Thoracic aorta (tissue), 2 donors: ENCODE measurements at places on chromosomes 6 and 20.

GRCh38 chr20:51634877-51635276, 92.4 kb upstream of the NFATC2 start:
- no peak overlapping the region for H3K4me3 ChIP-seq
- peaks cover 18% of the 10 kb centered on the region for H3K4me1 ChIP-seq
- DNase-seq = no peak
- H3K36me3 ChIP-seq = no peaks in the 10 kb centered on the region
- H3K27me3 ChIP-seq = no peaks in the 10 kb centered on the region
- H3K27ac ChIP-seq = no peak overlapping the region

DNA sequence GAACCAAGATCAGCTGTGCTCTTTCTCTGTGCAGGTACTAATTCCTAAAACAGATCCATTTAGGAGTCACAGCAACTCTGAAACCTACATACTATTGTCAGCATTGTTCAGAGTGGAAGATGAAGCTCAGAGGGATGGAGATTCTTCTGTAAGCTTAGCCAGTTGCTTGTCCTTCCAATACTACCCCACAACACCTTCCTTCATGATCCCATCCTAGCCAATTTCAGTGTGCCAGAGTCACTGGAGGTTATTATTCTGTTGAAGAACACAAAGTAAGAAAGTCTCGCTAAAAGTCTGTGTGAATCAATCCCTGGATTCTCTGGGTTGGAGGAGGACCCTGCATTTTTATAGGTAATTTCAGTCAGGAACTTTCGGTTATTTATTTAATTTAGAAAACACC, 2.3 kb downstream of the POPDC3 start:
- no peak overlapping the region for H3K27ac ChIP-seq
- H3K36me3 ChIP-seq = no peaks in the 10 kb centered on the region
- H3K4me1 ChIP-seq = no peaks in the 10 kb centered on the region
- no peak overlapping the region for H3K4me3 ChIP-seq
- no peaks in the 10 kb centered on the region for H3K27me3 ChIP-seq

DNA sequence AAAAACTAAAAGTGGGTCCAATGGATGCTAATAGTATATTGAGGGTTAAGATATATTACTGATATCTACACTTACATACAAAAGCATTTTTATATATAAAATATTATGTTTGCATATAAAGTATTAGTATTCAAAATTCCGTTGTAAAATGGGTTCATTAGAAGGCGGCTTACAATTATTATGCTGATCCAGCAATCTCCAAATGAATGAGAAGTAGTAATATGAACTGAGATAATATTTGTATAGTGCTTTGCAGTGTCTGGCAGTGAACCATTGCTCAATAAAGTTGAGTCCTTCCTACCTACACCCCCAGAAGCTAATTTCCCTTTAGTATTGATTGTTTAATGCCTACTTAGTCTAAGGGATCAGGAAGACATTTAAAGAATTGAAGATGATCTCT, 146.2 kb downstream of the UST start:
- H3K36me3 ChIP-seq = no peaks in the 10 kb centered on the region
- DNase-seq = no peak
- no peak overlapping the region for H3K4me3 ChIP-seq

DNA sequence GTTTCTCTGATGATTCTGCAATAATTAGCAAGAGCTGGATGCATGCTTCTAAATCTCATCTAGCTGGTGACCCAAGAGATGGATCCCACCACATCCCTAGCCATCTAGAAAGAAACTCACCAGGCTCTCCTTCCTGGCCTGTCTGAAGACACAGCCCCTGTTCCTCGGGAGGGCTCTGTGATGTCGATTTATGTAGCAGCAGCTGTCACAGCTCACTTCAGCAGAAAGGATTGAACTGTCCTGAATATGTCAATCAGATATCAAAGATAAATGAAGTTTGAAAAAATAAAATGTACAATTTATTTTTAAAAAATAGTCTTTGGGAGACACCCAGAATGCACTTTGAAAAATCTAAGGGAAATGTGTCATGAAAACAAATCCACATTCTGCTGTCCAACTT, 67.3 kb upstream of the TSHZ2 start:
- H3K36me3 ChIP-seq = no peaks in the 10 kb centered on the region
- H3K4me3 ChIP-seq = no peak overlapping the region
- no peak for DNase-seq
- no peak overlapping the region for H3K27ac ChIP-seq
- H3K27me3 ChIP-seq = no peaks in the 10 kb centered on the region

DNA sequence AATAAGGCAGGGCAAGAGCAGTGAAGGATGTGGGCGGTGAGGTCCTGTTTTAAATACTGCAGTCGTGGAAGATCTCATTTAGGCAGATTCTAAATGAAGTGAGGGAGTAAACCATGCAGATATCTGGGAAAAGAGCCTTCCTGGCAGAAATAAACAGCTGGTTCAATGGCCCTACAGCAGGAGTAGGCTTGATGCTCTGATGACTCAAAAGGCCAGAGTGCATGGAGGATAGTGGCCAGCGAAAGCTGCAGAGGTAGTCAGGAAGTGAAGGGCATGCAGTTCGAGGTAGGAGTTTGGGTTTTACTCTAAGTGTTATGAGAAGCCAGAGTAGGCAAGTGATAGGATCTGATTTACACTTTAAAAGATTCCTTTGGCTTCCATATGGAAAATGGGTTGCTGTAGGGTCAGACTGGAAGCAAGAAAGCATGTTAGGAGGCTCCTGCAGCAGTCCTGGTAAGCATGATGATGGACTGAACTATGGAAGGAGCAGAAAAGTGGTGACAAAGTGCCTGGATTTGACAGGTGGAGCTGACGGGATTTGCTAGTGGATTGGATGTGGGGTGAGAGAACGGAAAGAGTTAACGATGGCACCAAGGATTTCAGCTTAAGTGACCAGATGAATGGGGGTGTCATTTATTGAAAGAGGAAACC, 150.0 kb downstream of the GJA10 start:
- no peak overlapping the region for H3K27ac ChIP-seq
- H3K36me3 ChIP-seq = no peaks in the 10 kb centered on the region
- DNase-seq = no peak
- H3K4me1 ChIP-seq = no peaks in the 10 kb centered on the region

- H3K27me3 ChIP-seq = no peaks in the 10 kb centered on the region
- no peak overlapping the region for H3K27ac ChIP-seq
- H3K4me1 ChIP-seq = no peaks in the 10 kb centered on the region
- no peaks in the 10 kb centered on the region for H3K36me3 ChIP-seq
- no peak for DNase-seq
Observed at GRCh38 chr6:105153676-105154075, 26.1 kb downstream of the POPDC3 start.

DNA sequence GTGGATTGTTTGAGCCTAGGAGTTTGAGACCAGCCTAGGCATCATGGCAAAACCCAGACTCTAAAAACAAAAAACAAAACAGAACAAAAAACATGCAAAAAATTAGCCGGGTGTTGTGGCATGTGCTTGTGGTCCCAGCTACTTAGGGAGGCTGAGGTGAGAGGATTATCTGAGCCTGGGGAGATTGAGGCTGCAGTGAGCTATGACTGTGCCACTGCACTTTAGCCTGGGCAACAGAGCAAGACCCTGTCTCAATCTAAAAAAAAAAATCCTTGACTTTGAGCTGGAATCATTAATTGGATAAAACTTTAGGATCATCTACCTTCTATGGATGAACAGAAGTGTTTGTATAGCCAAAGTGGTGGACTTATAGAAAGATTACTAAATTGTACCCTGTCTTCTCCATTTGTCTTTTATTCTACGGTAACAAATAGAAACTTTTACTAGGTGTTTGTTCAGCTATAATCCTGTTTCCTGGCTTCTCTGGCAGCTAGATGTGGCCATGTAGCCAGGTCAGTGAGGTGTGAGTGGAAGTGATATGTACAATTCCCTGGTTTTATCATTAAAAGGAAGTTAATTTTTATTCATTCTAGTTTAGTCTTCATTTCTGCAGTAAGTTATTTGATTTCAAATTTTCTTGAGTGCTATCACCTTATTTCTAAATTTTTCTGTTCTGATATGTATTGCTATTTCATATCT, 108.3 kb upstream of the RNF24 start:
- peaks cover 12% of the 10 kb centered on the region for H3K4me1 ChIP-seq
- no peak for DNase-seq
- no peaks in the 10 kb centered on the region for H3K36me3 ChIP-seq
- no peak overlapping the region for H3K4me3 ChIP-seq

DNA sequence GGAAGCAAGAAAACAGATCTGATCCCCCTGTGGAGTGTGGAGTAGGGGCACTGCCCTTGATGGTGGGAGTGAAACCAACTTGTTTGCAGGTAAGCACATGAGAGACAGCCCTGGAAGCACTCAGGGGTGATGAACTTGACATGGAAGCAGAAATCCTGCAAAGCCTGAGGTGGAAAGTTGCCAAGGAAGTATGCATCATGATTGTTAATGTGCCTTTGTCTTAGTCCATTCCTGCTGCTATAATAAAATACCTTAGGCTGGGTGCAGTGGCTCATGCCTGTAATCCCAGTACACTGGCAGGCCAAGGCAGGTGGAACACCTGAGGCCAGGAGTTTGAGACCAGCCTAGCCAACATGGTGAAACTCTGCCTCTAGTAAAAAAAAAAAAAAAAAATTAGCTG, 40.2 kb upstream of the IFNGR1 start:
- H3K4me3 ChIP-seq = no peak overlapping the region
- peaks cover 5% of the 10 kb centered on the region for H3K4me1 ChIP-seq
- no peaks in the 10 kb centered on the region for H3K36me3 ChIP-seq
- no peak for DNase-seq
- H3K27me3 ChIP-seq = no peaks in the 10 kb centered on the region
- H3K27ac ChIP-seq = no peak overlapping the region

GRCh38 chr6:87543696-87544473, 45.9 kb downstream of the RARS2 start:
- no peak overlapping the region for H3K27ac ChIP-seq
- no peak for DNase-seq
- H3K36me3 ChIP-seq = peaks cover 3% of the 10 kb centered on the region
- H3K27me3 ChIP-seq = no peaks in the 10 kb centered on the region
- no peaks in the 10 kb centered on the region for H3K4me1 ChIP-seq
- H3K4me3 ChIP-seq = no peak overlapping the region

- DNase-seq = no peak
- H3K27me3 ChIP-seq = no peaks in the 10 kb centered on the region
- H3K36me3 ChIP-seq = no peaks in the 10 kb centered on the region
- peak overlapping the region; percentile 68 for H3K27ac ChIP-seq
Observed at GRCh38 chr6:87945966-87946365, 101.7 kb upstream of the SPACA1 start.

GRCh38 chr20:23637282-23638221, at the start of gene CST3:
Gene CST3, minus strand, starts transcription at chr20:23637955. Its CDS starts 93 bp downstream, at chr20:23637862.
- peak within 1 kb of the TSS; percentile 98 for H3K27ac ChIP-seq
- H3K36me3 ChIP-seq = peaks cover 12% of the 10 kb centered on the region
- H3K27me3 ChIP-seq = no peaks in the 10 kb centered on the region
- peak; percentile 74 for DNase-seq
- peak within 1 kb of the TSS; percentile 99 for H3K4me3 ChIP-seq

GRCh38 chr6:155174576-155175211, 89.1 kb upstream of the CLDN20 start:
- DNase-seq = peak; percentile 9
- H3K27ac ChIP-seq = no peak overlapping the region
- H3K4me1 ChIP-seq = peaks cover 22% of the 10 kb centered on the region
- H3K4me3 ChIP-seq = no peak overlapping the region
- H3K27me3 ChIP-seq = no peaks in the 10 kb centered on the region
- H3K36me3 ChIP-seq = no peaks in the 10 kb centered on the region

DNA sequence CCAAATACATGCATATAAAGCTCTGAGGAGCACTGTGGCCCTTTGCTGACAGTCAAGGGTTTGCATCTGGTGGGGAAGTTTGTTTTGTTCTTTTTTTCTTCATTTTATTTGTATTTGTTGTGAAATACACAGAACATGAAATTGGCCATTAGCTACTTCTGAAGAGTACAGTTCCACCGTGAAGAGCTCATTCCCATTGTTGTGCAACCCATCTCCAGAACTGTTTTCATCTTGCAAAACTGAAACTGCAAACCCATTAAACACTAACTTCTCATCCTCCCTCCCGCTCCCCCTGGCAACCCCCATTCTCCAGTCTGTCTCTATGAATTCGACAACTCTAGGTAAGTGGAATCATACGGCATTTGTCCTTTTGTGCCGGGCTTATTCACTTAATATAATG, 231.3 kb downstream of the TFAP2C start:
- H3K27me3 ChIP-seq = no peaks in the 10 kb centered on the region
- no peak overlapping the region for H3K4me3 ChIP-seq
- no peaks in the 10 kb centered on the region for H3K4me1 ChIP-seq

DNA sequence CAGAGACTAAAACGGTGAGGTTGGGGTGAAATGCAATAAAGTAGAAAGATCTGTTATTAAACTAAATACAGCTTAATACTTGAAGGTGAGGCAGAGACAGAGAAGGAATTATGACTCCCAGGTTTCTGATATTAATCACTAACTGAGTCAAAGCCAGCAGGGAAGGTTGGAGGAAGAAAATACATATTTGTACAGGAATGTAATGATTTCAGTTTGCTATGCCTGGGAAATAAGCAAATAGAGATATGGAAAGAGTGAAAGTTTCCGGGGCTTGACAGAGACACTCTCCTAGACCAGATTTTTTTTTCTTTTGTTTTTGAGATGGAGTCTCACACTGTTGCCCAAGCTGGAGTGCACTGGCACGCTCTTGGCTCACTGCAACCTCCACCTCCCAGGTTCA, 76.8 kb downstream of the PTPRK start:
- H3K27ac ChIP-seq = no peak overlapping the region
- H3K4me3 ChIP-seq = no peak overlapping the region

GRCh38 chr6:139983555-139984276, 609.3 kb upstream of the CITED2 start:
- H3K27me3 ChIP-seq = no peaks in the 10 kb centered on the region
- no peak overlapping the region for H3K4me3 ChIP-seq
- H3K4me1 ChIP-seq = peaks cover 46% of the 10 kb centered on the region

- H3K4me3 ChIP-seq = no peak overlapping the region
- no peaks in the 10 kb centered on the region for H3K27me3 ChIP-seq
- H3K36me3 ChIP-seq = no peaks in the 10 kb centered on the region
- DNase-seq = no peak
- no peaks in the 10 kb centered on the region for H3K4me1 ChIP-seq
- no peak overlapping the region for H3K27ac ChIP-seq
Observed at GRCh38 chr20:24004471-24004870, 15.9 kb upstream of the GGTLC1 start.

DNA sequence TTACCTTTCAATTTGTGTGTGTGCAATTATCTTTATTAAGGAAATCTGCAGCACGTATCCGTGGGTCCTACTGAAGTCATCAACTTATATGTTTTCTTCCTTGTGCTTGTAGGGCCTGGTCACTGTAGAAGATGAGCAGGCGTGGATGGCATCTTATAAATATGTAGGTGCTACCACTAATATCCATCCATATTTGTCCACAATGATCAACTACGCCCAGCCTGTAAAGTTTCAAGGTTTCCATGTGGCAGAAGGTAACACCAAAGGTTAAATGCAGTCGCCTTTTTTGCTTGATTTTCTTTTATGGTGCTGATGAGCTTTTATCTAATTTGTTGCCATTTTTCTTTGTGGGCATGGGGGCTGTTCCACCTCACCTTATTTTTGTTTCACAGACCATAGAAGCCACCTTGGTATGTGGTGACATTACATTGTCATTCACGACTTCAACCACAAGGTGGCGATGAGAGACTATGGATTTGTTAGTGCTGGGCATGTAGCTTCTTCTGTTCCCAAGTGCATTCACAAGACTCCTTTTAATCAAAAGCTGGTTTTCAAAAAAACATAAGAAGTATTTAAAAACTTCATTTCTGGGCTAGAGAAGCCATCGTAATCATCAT, 106.5 kb upstream of the LAMP5 start:
- H3K27ac ChIP-seq = no peak overlapping the region
- DNase-seq = peak; percentile 34
- no peaks in the 10 kb centered on the region for H3K4me1 ChIP-seq
- no peaks in the 10 kb centered on the region for H3K27me3 ChIP-seq
